Stimulated activated CD4-positive, alpha-beta T cell treated with anti-CD3 and anti-CD28 coated beads, Interleukin-4, amount 100 ng/mL, for 48 hours (primary cell): ENCODE measurements at places on chromosomes 12 and 14.

GRCh38 chr12:130775953-130776856 is 60.1 kb upstream of the RIMBP2 start:
- DNase-seq = peak; percentile 54

- no peak for DNase-seq
These were observed 109.3 kb upstream of the MYF6 start for GRCh38 chr12:80598004-80598606.

DNA sequence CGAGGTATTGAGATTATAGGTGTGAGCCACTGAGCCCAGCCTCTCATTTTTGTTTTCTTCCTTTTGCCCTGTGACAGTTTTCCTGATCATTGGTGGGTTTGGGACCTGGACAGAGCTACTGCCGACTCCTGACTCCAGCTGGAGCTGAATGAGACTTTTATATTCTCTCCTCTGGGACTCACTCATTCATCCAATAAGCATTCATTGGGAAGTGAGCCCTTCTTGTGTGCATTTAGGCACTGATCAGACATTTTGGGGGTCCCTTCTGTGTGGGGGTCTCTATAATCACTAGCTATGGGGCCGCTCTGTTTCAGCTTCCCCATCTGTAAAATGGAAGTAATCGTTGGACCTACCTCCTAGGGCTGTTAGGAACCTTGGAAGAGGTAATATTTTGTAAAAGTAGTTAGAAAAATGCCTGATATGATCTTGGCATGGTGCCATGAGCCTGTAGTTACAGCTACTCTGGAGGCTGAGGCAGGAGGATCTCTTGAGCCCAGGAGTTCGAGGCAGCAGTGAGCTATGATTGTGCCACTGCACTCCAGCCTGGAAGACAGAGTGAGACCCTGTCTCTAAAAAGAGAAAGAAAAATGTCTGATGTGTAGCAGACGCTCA is 7.2 kb downstream of the SH2B3 start:
- no peak for DNase-seq

GRCh38 chr12:46179693-46180452 is 89.0 kb downstream of the SLC38A1 start:
- DNase-seq = no peak

GRCh38 chr14:102517392-102518062 is 8.0 kb upstream of the ANKRD9 start:
- DNase-seq = no peak

DNA sequence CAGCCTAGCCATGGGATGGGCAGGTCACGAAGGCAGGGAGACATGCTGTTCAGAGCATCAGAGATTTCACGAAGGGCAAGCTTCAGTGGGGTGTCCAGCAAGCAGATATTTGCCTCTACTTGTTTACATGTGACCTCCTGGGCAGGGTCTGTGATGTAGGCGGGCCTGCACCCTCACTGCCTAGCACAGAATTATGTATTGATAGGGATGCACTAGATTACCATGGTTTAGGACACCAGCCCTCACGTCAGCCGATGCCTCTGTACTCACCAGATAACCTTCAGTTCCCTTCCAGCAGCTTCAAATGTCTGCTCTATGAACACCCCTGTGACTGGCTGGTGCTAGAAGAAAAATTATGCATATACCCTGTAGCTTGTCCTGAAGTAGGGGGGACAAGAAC is 5.1 kb upstream of the EIF5 start:
- no peak for DNase-seq

- DNase-seq = no peak
These were observed 42.0 kb downstream of the GLIPR1L2 start for GRCh38 chr12:75432924-75433323.

DNA sequence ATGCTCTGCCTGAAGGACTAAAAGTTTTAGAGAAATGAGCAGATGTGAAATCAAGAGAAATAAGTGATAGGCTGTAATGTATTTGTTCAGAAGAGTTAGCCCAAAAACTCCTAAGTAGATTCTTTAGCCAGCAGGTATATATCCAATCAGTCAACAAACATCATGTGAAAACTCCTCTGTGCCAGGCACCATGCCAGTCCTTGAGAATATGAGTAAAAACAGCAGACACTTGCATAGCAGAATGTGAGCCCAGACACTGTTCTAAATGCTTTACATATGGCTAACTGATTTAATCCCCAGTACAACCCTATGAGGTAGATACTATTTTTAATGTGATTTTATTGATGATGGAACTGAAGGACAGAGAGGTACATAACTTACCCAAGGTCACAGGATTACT is 329.8 kb downstream of the PAWR start:
- DNase-seq = no peak

DNA sequence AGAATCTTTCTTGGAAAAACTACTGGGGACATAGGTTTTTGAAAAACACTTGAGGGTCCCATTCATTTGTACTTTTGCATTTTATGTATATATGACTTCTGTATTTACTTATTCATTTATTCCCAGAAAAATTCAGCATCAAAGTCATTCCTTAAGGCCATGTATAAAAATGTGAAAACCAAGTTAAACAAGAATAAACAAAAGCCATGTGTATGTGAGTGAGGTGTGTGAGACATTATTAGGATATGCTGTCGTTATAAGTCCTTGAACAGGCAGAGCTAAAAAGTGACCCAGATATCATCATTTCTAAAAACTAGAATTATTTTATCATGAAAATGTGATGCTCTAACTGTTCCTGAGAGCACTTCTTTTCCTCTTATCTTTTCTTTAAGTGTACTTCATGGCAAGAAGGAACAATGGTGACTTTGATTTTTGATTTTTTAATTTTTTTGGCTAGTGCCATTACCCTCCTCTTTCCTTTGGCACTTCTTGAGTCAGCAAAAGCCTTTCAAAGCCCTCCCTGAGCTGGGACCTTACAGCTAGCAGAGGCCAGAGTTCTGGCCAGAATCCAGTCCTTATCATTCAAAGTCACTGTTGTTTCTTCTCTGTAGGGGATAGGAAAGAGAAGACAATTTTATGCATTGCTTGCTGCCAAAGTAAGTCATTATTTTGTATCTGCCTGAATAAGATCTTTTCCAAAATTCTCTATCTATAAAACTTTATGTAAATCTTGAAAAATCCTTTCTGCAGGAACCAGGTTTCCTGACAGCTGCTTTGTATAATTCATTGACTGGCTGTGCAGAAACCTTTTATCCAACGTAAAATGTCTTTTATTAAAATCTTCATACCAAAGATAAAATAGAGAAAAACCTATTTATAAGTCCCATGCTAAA is 419.7 kb upstream of the PRICKLE1 start:
- no peak for DNase-seq

DNA sequence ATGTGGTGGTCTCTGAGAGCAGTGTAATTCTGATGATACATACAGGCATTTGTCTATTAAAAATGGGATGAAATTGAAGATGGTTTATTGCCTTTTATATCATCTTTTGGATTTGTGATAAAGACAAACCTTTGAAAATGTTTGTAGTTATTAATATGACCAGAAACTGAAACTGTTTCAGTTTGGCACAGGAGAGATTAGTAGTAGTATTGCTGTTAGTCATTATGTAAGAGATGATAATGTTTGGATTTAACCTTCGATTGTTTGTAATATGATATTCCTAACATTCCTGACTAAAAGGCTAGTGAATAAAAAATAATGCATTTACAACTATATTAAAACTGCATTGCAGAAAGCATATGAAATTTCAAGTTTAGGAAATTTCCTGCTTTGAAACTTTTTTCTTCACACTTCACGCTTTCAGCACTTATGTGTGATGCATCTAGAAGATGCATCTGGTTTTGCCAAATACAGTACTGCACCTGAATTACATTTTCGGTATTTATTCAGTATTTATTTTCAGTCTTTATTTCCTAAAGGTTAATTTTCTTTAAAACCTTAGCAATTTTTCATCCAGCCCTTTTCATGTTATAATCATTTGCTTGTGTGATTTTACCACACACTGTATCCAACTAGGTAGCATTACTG is 25.5 kb downstream of the ADIPOR2 start:
- no peak for DNase-seq

DNA sequence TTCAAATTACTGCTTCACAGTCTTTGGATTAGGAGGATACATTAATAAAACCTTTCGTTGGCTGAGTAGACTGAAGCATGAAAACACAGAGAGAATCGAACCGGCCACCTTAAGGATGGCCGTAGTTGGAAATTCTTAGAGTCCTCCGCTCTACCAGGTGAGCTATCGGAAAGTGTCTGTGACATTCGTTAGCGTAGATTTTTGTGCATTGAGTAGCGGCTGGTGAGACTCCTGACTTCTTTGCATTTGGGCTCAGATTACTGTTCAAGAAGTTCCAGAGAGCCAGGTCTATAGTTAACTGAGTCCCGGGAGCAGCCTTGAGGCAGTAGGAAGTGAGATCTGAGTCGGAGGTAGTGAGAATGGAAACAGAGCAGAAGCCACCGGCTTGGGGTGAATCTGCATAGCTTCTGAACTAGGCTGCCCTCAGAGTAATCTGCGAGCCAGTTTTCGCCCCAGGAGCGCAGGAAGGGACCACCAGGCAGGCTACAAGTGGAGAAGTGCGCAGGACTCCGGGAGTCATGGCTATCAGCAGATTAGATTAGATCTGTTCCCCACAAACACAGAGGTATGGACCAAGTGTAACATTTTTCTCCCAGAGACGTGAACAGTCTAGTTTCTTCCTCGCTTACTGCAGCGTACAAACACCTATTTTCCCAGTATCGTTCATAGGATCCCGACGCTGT is 11.0 kb downstream of the OR6S1 start:
- no peak for DNase-seq

- no peak for DNase-seq
These were observed 33.3 kb downstream of the ACTN1 start for GRCh38 chr14:68945585-68946488.

- no peak for DNase-seq
These were observed 149.1 kb downstream of the KICS2 start for GRCh38 chr12:64072916-64073575.

DNA sequence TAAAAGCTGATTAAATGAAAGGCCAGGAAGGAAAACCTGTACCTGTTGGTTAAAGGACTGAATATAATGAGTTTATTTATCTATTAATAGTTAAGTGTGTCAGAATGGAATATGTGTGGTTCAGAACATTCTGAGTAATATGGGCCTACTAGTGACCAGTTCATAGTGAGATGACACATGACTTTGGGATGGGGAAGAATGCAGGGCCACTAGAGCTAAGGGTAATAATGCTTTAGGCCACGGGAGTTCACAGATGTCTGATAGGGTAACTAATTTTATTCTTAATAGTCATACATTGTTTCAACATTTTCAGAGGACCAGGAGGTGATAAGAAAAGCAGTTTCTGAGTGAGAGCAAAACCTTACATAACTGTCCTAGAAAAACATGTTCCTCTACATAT is 247.8 kb upstream of the OR4E1 start:
- DNase-seq = no peak

- DNase-seq = no peak
These were observed 20.6 kb downstream of the PRPF39 start for GRCh38 chr14:45104561-45104960.

DNA sequence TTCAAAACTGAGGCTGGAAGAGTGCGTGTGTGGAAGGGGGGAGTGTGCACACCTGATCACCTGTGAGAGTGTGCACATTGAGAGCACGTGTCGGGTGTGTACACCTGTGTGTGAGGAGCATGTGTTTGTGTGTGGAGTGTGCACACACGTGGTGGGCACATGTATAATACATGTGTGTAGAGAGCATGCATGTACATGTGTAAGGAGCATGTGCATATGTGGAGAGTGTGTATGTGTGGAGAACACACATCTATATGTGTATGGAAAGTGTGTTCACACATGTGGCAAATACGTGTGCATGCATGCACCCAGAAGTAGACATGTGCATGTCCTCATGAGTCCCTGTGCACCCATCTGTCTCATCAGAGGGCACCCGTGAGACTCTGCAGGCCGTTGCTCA is 63.1 kb upstream of the GPR68 start:
- no peak for DNase-seq

GRCh38 chr12:27969624-27970400 is 2.7 kb downstream of the PTHLH start:
- peak; percentile 48 for DNase-seq

GRCh38 chr12:96334502-96334901 is 65.7 kb downstream of the CDK17 start:
- no peak for DNase-seq

- DNase-seq = peak; percentile 12
These were observed 5.0 kb upstream of the MMP19 start for GRCh38 chr12:55847603-55848291.

DNA sequence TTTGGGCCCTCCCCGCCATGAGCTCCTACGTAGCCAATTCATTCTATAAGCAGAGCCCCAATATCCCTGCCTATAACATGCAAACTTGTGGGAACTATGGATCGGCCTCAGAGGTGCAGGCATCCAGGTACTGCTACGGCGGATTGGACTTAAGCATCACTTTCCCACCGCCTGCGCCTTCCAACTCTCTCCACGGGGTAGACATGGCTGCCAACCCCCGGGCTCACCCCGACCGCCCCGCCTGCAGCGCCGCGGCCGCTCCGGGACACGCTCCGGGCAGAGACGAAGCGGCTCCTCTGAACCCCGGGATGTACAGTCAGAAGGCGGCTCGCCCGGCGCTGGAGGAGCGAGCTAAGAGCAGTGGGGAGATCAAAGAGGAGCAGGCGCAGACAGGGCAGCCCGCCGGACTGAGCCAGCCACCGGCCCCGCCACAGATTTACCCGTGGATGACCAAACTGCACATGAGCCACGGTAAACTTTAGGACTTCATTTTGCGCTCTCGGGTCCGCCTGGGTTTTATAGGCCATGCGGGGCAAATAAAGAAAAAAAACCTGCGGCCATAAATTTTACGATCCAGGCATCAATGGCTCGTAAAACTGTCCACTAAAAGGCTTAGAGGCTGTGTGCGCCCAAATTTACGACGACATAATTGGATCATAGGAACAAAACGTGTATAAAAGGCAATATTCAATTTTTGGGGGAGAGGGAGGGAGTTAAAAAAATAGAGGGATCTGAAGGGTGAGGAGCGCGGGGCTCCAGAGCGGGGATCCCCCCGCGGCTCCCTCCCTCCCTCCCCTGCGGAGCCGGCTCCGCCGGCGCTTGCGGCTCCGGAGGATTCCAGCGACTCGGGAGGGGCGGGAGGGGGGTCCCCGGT is 493 bp downstream of the HOXC5 start:
- no peak for DNase-seq

DNA sequence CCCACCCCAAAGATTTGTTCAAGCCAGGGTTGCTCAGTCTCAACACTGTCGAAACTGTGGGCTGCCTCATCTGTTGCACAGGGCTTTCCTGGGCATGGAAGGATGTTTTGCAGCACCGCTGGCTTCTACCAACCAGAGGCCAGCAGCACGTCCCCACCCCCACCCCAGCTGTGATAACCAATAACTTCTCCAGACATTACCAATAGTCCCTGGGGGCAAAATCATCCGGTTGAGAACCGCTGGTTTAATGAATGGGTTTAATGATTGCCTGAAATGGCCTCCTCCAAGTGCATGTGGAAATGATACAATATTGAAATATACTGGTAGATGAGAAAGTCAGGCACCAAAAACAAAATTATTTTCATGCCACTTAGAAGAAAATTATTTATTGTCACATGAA is 44.5 kb downstream of the RIMBP2 start:
- no peak for DNase-seq

GRCh38 chr14:44712024-44712815 is 205.1 kb upstream of the FSCB start:
- DNase-seq = no peak

GRCh38 chr12:130223767-130224244 is 61.5 kb downstream of the FZD10 start:
- DNase-seq = no peak

- no peak for DNase-seq
These were observed 18.8 kb downstream of the ATP5MC2 start for GRCh38 chr12:53657041-53657440.
